ENCODE measurements at places on chromosomes 11 and 22.

- DNase-seq: no peak
Observed at GRCh38 chr11:16606784-16607674, 131.4 kb upstream of the C11orf58 start.

DNA sequence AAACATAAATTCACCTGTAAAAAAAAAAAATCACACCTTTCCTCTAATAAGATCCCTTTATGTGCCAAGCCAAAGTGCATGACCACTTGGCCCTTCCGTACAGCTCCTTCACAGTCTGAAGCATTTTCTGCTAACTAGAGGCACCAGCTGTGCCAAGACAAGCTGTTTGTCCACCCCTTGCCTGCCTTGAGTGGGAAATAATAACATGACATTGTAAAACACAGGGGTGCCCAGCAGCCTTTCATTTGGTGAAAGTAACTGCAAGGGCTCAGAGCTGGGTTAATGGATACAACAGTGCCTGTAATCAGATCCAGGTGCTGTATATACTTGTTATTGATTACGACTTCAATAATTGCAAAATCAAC is 59.2 kb downstream of the DDIAS start:
- no peak for DNase-seq

DNA sequence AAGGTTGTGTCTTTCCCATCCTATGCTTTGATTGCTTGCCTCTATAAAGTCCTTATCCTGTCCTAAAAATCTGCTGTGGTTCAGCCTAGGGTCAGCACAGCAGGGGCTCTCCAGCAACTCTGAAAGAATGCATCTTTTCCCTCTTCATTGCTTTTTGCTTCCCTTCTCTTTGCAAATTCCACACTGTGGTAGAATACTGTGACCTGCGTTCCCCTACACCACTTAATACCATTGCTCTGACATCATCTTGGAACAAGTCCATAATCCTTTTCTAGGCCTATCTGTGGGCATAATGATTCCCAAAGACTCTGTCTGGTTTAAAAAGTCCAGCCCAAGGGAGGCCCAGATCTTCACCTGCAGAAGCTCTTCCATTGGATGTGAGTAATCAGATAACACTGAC is 177.7 kb downstream of the NAV2 start:
- peak; percentile 84 for DNase-seq

- no peak for DNase-seq
Observed at GRCh38 chr11:32062540-32062939, 28.3 kb upstream of the RCN1 start.

GRCh38 chr11:62402226-62402959 is 16.4 kb upstream of the SCGB1A1 start:
- DNase-seq: no peak

DNA sequence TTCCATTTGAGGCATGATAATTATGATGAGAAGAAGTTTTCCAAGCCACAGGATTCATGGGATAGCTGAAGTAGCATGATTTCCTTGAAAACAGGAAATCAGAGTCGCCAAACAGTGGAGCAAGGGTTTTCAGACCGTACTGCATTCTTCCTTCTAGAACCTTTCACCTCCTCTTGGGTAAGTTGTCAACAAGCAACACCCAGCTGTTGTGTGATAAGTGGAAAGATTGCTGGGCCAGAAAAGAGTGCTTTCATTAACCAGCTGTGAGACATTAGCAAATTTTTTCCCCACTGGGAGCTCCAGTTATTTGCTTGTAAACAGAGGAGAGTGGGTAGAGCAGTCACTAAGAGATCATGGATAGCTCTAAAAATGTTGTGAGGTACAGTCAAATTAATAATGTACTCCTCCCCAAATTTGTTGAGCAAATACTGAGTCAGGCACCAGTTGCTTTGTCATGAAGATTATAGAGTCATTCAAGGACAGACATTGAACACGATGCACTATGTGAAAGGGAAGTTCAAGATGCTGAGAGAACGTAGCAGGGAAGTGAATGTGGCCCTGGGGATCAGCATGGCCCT is 11.7 kb upstream of the MPEG1 start:
- peak; percentile 38 for DNase-seq

GRCh38 chr22:43889201-43889859 is 2.5 kb downstream of the PNPLA5 start:
- no peak for DNase-seq

DNA sequence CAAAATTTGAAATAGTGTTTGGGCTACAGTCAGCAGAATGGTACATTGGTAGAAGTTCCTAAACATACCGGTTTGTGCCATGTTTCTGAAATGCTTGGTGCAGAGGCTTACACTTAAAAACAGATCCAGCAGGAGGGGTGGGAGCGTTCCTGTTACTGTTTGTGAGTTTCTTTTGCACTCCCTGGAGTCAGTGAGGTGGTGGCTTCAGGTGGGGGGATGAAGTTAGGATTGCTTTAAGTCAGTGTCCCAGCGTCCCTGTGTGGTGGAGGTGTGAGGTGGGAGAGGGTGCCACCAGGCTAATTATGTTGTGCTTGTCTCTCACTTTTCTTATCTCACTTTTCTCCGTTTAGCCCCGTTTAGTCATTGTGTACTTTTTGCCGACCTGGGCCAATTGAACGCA is 9.7 kb downstream of the TNRC6B start:
- no peak for DNase-seq

- no peak for DNase-seq
Observed at GRCh38 chr22:49923445-49923844, 5.0 kb downstream of the CRELD2 start.

GRCh38 chr11:86873573-86874083 is 73.3 kb downstream of the PRSS23 start:
- peak; percentile 47 for DNase-seq

DNA sequence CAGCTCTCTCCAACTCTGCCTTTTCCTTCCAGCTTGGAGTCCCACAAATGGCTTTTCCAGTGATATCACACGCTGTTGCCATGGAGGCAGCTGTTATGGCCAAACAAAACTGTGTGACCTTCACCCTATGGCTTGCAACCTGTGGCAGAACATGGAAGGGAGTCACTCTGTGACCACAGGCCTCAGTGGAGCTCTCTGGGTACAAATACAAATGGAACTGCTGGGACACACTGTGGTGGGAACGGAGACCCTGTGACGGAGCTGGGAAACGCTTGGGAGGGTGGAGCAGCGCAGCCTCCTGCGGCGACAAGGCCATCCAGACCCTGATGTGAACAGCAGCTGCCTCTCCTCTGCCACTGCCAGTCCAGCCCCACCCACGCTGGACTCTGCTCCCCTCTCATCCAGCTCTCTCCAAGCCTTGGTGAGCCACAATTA is 162.5 kb downstream of the ETS1 start:
- no peak for DNase-seq

DNA sequence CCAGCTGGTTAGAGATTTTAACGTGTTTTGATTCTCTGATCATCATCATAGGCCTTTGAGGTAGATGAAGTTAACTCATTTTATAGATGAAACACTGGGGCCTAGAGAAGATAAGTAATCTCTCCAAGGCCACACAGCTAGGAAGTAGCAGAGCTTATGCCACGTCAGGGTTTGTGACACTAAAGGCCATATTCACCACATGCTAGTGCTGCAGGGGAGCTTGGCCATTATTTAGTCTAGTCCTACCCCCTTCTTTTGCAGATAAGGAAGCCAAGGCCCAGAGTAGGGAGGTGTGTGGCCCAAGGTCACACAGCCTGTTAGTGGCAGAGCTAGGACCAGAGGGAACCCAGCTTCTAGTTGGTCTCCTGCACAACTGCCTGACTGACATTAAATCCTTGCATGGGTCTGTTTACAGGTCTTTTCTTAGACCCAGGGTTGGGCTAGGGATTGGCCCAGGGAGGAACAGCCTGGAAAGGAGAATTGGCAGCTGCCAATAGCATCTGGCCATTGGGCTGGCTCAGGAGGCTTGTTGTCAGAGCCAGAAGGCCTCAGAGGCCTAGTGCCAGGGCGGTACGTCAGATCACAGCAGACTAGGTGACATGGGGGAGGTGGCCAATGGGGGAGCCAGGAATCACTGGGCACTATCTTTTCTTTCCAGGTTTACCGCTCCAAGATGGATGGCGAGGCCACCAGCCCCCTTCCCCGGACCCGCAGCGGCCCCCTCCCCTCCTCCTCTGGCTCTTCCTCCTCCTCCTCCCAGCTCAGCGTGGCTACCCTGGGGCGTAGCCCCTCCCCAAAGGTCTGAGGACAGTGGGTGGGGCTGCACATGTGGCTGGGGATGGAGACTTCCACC is 36.0 kb downstream of the PHLDB1 start:
- no peak for DNase-seq

GRCh38 chr11:65606876-65607613 is 7.0 kb downstream of the MAP3K11 start:
- DNase-seq: peak; percentile 97

- DNase-seq: no peak
Observed at GRCh38 chr11:73189315-73189714, 28.8 kb upstream of the P2RY2 start.

DNA sequence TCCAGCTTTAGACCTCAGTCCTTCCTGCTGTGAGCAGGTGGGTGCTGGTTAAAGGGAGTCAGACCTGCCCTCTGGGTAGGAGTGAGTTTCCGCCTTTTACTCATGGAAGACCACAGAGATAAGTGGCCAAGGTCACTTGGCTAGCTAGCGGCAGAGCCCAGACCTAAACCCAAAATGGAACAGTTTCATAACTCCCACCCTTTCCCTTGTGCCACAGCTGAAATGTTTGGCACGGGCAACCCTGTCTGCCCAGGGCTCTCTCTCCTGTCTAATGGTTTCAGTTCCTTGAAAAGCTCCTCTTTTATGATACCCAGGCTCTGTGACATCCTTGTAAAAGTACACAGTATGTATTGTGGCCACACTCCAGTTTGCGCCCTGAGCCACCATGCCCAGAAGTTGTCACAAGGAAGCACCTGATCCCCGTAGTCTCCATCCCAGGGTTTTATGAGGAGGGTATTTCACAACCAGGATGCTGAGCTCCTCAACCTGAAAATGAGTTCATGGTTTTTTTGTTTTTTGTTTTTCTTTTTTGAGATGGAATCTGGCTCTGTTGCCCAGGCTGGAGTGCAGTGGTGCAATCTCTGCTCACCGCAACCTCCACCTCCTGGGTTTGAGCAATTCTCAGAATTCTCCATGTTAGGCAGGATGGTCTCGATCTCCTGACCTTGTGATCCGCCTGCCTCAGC is 5.1 kb downstream of the MB start:
- DNase-seq: no peak

- no peak for DNase-seq
Observed at GRCh38 chr11:3638513-3638912, 3.3 kb downstream of the ART5 start.

DNA sequence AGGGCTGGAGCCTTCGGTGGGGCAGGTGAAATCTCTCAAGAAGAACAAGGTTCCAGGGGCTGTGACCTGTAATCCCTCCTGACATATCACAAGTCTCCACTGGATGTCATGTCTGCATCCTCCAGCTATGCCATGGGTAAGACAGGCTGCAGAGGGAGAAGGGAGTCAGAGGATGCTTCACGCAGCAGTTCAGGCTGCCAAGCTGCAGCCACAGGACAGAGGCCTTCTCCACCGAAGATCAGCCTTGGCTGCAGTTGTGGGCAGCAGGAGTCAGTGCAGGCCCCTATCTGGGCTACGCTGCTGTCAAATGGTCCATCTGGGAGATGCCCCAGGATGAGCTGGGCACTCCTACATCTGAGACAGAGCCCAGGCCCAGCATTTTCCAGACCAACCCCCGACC is 25.0 kb downstream of the DKK3 start:
- DNase-seq: no peak

DNA sequence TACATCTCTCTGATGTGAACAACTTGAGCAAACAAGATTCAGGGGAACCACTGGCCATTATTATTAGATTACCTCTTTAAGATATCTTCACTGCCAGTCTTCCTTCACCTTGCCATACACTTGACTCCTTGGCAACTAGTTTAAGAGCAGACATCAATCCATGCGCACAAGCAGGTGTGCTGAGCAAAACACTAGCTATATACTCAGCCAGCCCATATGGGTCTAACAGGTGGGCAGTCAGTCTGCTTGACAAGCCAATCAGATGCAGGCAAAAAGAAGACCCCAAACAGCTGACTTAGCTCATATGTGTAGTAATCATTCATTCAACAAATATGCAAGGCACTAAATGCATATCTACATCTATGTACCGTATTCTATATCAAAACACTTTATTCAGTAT is 101.2 kb downstream of the SIK3 start:
- no peak for DNase-seq

DNA sequence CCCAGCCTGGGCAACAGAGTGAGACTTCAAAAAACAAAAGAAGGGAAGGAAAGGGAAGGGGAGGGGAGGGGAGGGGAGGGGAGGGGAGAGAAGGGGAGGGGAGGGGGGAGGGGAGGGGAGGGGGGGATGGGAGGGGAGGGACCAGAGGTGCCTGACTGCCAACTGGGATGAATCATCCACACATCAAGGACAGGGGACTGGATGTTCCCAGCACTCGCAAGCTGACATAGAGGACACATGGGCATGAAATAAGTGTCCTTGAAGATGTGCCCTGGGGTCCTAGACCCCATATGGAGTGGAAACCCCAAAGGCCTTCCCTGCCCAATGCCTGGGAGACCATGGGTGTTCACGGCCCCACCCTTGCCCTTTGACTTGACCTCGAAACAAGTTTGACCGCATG is 19.8 kb downstream of the TST start:
- no peak for DNase-seq

DNA sequence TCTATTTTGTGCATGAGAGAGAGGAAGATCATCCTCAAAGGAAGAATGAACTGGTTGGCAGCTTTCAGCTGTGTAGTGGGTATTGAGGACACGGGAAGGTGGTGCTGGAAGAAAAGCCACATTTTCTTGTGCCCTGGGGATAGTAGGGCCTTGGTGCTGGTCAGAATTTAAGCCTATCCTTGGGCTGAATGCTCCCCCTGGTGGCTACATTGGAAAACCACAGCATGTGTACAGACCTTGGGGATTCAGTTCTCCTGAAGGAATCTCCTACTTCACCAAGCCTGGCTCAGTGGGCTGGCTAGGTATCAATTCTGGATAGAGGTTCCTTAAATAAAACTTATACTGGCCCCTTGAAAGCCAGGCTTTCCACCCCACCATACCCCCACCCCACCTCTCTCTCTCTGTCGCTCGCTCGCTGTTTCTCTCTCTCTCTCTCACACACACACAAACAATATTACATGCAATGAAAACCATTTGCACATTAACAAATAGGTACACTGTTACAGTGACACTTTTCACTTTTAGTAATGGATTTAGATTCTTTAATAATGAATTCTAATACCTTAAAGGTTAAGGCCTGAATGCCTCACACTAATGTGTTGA is 2.8 kb upstream of the OR51M1 start:
- peak; percentile 71 for DNase-seq

- DNase-seq: no peak
Observed at GRCh38 chr11:419248-420005, 4.6 kb upstream of the SIGIRR start.

GRCh38 chr22:37273126-37273845 is 9.0 kb upstream of the CYTH4 start:
- peak; percentile 80 for DNase-seq

- no peak for DNase-seq
Observed at GRCh38 chr22:27867953-27868731, 50.9 kb downstream of the PITPNB start.

Data from iris pigment epithelial cell (primary cell).